ENCODE measurements at places on chromosomes 5 and 9.

DNA sequence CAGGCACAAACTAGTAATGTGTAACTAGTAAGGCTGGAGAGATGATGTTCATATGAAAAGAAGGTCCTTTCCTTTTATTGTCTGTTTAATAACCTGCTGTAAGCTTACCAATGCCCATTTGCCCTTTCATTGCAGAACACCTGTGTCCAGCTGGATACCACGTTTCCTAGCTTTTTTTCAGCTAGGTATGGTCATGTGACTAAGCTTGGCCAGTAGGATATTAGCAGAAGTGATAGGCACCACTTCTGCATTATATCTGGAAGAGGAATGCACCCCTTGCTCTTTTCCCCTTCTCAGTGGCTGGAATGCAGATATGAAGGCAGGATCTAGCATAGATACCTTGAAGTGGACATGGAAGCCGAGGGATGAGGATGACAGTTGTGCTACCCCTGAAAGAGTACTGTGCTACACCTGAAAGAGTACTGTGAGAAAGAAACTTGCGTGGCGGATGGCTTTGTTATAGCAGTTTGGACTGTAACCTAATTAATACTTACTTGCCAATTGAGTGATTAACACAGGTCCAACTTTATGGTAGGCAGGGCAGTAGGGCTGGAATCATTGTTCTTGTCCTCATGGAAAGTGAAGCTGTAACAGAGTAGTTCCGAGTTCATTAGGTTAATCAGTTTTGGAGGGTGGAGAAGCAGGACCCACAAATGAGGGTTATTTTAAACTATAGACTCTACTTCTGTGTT is 6.8 kb downstream of the SMIM32 start:
- DNase-seq, result no peak

- no peak for DNase-seq
Observed at GRCh38 chr9:107269681-107270080, 13.4 kb upstream of the RAD23B start.

DNA sequence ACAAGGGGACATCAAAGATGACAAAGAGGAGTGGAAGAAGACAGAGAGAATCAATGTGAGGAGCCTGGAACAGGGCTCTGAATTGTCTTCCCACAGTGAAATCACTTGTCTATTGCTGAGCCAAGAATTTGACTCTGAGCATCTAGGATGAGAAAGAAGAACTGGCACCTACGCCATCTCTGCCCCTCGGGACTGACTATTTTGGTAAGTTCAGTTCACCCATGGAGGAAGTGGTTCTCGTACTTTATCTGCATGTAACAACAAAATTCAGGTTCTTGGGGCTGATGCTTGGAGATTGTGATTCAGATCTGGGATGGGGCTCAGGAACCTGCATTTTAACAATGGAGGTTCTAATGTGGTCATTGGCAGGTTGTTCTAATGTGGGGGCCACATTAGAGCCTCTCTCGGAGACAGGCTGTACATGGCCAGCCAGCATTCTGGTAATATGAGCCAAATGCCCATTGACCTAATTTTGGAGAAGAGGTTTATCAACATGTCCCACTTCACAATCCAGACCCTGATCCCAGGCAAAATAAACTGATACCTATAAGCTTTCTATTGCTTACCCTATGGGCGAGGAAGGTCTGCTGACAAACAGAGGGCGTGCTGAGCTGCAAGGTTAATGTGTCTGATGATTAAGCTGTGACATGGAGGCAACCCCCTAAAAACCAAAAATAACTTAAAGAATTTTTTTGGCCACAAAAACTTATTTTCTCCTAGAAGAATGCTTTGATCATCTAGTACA is 2.7 kb upstream of the IL12B start:
- DNase-seq, result no peak

- no peak for DNase-seq
Observed at GRCh38 chr9:89174291-89174690, 4.3 kb downstream of the SHC3 start.

GRCh38 chr5:154196281-154196680 is 5.7 kb downstream of the GALNT10 start:
- no peak for DNase-seq

- DNase-seq, result no peak
Observed at GRCh38 chr9:107227774-107228173, 55.3 kb upstream of the RAD23B start.
